Memory B cell (primary cell): ENCODE measurements at places on chromosomes 4 and X.

DNA sequence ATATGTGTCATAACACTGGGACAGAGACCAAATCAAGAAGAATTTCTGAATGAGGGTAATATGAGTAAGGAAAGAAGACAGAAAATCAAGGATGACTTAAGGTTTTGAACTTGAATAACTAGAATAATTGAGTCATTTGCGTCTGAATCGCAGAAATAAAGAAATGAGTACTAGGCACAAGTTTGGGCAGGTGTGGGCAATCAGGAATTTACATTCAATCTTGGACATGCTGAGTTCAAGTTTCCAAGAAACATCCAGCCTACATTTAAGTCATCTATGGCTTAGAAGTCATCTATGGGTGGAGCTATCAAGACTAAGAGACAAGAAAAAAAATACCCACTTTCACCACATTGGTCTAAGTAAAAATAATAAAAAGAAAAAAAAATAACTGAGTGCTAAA, 30.4 kb upstream of the WDR44 start:
- DNase-seq, result no peak

DNA sequence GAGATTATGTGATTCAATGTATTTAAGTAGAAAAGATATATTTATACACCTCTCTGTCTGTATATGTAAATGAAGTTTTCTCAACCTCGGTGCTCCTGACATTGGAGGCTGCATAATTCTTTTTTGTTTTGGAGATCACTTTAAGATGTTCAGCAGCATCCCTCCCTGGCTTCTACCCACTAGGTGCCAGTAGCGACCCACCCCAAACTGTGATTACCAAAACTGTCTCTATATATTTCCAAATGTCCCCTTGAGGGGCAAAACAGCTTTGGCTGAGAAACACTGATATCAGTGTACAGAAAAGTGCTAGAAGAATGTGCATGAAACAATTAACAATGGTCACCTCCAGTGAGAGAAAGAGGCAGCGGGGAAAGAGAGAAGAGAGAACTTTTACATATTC, 51.2 kb downstream of the DCX start:
- no peak for DNase-seq

DNA sequence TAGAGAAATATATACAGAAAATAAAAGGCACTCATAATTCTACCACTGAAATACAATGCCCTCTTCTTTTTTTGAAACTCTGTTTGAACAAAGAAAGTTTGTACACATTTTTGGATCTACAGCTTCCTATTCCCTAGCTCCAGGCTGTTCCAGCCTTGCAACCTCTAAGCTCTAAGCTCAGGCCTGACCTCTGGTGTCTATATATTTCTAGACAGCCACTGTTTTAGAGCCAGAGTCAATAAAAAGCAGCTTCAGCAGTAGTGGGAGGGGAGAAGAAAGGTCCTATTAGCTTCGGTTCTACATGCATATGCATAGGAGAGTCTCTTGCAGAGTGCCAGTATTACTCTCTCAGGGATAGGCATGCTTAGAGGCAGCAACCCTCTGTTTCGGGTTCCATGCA, 39.7 kb downstream of the CLDN2 start:
- DNase-seq, result no peak

DNA sequence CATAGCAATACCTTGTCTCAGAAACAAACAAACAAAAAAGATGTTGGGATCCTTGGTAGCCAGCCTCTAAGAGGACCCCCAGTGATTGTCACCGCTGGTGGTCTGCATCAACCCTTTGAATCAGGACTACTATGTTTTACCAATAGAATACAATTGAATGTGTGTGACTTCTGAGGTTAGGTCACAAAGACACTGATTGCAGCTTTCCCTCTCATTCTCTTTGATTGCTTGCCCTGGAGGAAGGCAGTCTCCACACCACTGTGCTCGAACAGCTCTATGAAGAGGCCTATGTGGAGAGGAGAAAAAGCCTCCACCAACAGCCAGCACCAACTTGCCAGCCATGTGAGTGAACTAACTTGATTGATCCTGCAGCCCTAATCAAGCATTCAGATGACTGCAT, 2.8 kb upstream of the SMIM14 start:
- DNase-seq, result no peak

GRCh38 chr4:90028460-90028859, 98.7 kb upstream of the CCSER1 start:
- no peak for DNase-seq

GRCh38 chrX:106973433-106974149, 26.4 kb downstream of the MORC4 start:
- DNase-seq, result no peak

DNA sequence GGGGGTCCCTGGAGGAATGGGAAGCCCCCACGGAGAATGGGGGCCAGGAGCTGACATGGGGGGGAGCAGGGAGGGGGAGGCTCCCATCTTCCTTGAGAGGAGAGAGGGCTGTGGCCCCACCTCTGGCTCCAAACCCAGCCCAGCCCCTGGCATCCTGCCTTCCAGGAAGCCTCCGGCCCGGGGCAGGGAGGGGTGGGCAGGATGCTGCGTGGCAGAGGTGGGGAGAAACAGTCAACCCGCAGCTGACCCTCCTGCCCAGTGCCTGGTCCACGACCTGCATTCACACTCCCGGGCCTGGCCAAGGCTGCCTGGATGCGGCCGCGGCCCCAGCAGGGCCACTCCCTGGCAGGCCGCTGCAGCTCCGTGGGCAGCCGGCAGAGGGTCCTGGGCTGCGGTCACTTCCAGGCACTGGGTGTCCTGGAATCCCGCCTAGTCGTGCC, 39.0 kb downstream of the CPLX1 start:
- DNase-seq, result peak; percentile 24

DNA sequence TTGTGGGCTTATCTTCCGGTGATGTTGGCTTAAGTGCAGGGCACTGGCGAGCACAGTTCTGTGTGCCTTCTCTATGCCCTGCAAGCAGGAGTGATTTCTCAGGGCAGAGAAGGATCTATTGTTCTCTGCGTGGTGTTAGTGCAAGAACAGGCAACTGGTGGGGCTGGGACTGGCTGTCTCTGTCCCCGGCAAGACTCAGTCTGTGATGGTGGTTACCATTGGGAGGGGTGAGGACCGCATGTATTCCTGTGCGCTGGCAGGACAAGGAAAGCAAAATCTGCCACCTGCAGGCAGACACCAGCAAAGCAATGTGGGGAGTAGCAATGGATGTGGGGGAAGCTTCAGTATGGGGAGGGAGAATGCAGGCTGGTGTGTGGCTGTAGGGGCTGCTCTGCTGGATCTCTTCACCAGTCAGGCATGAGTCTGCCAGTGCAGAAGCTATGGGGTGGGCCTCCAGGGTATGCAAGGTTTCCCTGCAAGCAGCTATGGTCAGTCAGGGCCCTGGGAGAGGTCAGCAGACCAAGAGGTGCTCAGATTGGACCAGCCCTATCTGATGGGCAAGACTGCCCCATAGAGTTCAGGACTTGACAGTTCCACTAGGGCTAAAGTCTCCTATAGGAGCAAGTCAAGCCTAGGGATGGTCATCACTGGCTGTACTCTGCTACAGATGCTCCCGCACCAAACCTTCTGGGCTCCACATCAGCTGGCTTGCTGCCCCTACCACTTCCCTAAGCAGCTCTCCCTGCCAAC, 16.8 kb downstream of the PF4 start:
- DNase-seq, result no peak

GRCh38 chr4:164203476-164203875, 550.5 kb upstream of the SMIM31 start:
- DNase-seq, result no peak

- DNase-seq, result no peak
Measured at GRCh38 chr4:84420608-84421007, 78.5 kb downstream of the NKX6-1 start.

DNA sequence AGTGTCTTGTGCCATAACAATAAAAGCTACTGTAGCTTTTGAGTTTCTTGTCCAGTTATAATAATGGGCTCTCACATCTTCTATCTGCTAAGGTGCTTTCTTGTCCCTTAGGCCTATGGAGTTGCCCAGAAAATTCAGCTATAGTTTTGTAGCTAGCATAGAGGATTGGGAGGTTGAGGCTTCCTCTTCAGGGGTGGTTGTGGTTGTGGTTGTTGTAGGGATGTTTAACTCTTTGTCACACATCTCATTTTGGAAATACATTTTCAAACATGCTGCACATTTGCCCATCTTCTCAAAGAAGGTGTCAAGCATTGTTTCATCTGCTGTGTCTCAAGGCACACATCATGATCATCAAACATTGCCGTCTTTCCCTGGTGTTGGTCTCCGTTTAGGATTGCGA, 65.0 kb downstream of the ATXN3L start:
- no peak for DNase-seq

- no peak for DNase-seq
Measured at GRCh38 chr4:1793496-1793840, 375 bp downstream of the FGFR3 start.

GRCh38 chr4:73740353-73740778, at the start of gene CXCL8:
CXCL8 (plus strand) TSS chr4:73740569; CDS start chr4:73740659, 90 bp downstream.
- no peak for DNase-seq

DNA sequence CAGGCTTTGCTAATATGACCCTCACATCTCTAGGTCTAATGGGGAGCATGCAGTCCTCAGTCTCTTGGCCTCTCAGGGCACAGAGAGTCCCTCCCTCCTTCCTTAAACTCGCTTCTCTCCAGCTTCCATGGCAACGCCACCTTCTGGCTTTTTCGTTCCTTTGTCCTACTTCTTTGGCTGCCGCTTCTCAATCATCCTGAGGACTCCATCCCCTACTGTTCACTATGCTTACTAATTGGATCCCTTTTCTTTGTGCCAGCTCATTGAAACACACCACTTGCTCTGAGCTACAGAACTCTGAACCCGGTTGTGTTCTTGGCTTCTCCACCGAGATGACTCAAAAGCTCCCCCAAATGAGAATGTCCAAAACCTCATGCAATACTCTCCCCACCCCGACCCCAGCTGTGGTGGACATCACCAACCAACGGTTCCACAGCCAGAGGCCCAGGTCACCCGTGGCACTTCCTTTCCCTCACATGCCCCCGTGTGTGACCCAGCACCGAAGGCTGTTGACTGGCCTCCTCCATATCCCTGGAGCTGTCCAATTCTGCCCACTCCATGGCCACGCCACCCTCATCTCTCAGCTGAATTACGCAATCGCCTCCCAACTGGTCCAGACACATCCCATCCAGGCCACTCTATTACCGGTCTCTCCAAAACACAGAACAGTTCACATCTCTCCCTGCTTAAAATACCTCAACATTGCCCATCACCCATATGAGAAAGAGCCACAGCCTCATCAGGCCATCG, 34.7 kb downstream of the CRMP1 start:
- no peak for DNase-seq

- no peak for DNase-seq
Measured at GRCh38 chr4:8546766-8547107, 33.5 kb upstream of the GPR78 start.

DNA sequence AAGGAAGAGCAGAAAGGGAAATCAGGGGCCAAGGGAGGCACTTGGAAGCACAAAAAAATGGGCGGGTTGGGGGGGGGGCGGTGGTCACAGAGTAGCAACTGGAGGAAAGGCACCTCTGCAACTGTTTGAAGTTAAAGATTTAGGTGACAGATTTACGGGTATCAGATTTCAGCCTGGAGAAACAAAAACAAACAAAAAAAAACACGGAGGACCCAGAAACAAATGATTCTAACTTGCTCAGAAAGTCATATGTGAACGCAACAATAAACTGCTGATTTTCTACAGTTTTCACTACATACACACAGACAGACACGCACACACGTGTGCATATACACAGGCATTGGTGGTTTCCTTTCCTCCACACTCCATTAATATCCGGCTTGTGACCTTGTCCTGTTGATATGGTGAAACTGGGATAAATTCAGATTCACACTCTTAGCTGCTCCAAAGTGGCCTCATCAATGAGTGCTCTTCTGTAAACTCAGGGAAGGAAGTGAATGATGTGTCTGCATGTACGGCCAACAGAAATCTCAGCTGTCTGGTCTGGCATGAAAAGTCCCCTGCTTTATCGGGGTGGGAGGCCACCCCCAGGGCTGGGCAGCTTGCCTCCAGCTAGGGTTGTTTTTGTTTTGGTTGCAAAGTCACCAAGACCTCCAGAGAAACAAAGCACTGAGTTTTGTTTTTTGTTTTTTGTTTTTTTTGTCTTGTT, 54.3 kb downstream of the CHST7 start:
- no peak for DNase-seq

DNA sequence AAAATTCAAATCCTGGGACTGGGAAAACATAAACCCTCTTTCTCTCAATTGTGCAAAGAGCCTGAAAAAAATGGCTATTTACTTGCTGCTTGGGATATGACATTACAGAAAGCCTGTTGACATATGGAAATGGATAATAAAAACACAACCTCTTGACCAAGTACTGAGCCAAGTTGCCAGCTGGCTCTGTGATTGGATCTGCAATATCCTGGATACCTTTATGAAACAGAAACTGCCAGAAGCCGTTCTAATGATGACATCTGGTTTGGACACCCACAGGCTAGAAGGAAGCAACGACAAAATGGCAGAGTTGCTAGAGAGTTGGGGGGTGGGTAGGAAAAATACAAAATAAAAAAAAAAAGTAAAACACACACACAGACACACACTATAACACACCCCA, 481.4 kb downstream of the FAT4 start:
- no peak for DNase-seq

DNA sequence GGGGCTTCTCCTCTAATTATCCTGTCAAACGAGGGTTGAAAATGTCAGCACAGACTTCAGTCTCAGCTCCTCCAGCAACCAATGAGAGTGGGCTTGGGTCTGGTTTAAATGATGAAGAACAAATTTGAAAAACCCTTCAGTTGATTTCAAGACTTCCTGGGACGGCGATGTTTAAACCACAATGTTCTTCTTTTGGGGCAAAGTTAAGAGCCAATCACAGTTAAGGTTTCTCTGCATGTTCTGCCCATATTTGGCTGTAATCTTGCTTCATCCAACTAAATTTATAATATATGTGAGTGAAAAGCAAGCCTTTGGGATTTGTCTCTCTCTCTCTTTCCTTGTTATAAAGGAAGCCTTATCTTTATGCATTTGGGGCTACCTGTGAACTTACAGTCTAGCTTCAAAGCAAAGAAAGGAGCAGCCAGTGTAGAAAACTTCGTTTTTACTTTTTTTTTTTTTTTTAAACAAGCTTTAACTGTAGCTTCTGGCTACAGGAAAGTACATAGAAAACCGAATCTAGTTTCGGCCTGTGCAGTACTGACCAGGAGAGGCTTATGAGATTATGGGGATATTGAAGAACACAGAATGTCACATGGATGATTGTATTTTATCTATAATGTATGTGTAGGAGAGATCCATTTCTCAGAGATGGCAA, 46.8 kb upstream of the FAM9C start:
- DNase-seq, result no peak

- no peak for DNase-seq
Measured at GRCh38 chr4:2962614-2963174, 512 bp downstream of the NOP14 start.

DNA sequence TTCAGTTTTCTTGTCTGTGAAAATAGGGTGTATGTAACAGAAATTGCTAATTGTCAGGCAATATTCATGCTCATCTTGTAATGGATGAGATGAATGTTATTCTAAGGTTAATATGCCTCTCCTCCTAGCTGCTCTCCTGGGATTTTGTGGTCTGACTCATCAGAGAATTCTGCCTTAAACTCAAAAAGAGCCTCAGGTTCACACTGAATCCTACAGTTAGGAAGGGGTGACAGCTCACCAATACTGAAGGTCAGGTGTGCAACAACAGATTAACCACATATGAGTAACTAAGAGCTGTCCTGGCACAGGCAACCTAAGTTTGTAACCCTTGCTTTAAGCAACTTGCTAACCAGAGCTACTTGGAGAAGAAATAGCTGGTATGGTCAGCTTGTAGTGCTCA, 197.7 kb downstream of the SPATA18 start:
- DNase-seq, result no peak

- DNase-seq, result no peak
Measured at GRCh38 chr4:86001591-86001990, 358.3 kb downstream of the MAPK10 start.
